Kidney epithelial cell (primary cell): ENCODE measurements at places on chromosomes 7 and 10. TPM values are rescaled to one million over a fixed set of nuclear protein-coding genes. Genes with fewer than 3 reads are reported as not detected.

Gene DNMBP
- 15.3 and 16.5 TPM in 2 replicates for total RNA-seq

Gene NACAD
- 4.9 and 6.9 TPM in 2 replicates for total RNA-seq

Gene ORC5
- total RNA-seq = 16.7 and 17.6 TPM in 2 replicates

Gene TRAPPC14
- 10.4 and 23.1 TPM in 2 replicates for total RNA-seq

Gene NCOA4
- total RNA-seq = 123 and 131 TPM in 2 replicates

GRCh38 chr7:23942032-23942431, 232.0 kb downstream of the STK31 start:
- no peak for DNase-seq

GRCh38 chr7:50411332-50411731, 38.8 kb downstream of the FIGNL1 start:
- no peak for DNase-seq

- DNase-seq = no peak
Observed at GRCh38 chr7:112556633-112557032, 75.8 kb downstream of the LSMEM1 start.

DNA sequence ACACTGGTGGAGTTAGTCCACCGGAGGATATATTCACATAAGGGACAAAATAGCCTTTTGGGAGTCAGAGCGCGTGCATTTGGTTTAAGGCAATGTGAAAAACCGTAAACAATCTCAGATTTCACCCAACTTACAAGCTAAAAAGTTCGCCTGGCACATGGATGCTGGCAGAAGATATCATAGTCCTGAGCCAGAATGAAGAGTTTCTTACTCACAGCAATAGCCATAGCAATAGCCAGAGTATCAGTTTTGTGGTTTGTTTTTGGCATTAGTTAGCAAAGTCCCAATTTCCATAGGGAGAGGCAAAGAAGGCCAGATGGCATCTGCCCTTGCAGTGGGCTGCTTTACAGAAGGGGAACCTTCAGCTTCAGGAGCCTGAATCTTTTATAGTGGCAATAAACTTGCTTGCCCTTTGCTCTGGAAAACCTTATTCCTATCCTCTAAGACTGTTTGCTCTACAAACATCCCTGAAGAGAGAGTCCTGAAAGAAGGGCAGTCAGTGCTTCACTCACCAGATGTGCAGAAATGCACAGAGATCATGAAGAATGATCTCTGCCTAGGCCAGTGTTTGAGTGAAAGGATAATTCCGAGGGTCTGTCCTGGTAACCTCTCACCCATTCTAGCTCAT, 28.7 kb upstream of the RSBN1L start:
- DNase-seq = no peak

GRCh38 chr7:97198596-97198995, 81.1 kb downstream of the SDHAF3 start:
- DNase-seq = no peak

GRCh38 chr10:69426376-69426727, 9.6 kb upstream of the TACR2 start:
- no peak for DNase-seq

- no peak for DNase-seq
Observed at GRCh38 chr10:69366738-69367137, 50.0 kb downstream of the TACR2 start.

- DNase-seq = no peak
Observed at GRCh38 chr10:24616536-24616935, 107.2 kb downstream of the ARHGAP21 start.

- DNase-seq = no peak
Observed at GRCh38 chr7:124769136-124769535, 3.5 kb upstream of the GPR37 start.

DNA sequence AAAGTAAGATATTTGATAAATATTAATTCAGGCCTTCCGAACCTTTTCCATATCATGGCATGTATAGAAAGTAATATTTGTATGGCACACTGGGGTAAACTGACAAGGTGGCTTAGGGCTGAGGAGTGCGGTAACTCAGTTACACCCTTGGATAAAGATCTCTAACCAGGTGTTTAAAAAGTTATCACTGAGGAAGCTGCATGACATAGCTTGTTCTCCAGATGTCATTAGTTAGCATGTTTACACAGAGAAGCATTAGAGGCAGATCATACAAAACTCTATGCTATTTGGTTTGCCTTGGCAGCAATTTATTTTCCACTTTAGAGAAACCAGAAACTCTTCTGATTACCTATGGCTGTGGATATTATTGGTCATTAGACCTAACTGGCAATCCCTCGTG, 118.2 kb downstream of the ST7 start:
- no peak for DNase-seq

DNA sequence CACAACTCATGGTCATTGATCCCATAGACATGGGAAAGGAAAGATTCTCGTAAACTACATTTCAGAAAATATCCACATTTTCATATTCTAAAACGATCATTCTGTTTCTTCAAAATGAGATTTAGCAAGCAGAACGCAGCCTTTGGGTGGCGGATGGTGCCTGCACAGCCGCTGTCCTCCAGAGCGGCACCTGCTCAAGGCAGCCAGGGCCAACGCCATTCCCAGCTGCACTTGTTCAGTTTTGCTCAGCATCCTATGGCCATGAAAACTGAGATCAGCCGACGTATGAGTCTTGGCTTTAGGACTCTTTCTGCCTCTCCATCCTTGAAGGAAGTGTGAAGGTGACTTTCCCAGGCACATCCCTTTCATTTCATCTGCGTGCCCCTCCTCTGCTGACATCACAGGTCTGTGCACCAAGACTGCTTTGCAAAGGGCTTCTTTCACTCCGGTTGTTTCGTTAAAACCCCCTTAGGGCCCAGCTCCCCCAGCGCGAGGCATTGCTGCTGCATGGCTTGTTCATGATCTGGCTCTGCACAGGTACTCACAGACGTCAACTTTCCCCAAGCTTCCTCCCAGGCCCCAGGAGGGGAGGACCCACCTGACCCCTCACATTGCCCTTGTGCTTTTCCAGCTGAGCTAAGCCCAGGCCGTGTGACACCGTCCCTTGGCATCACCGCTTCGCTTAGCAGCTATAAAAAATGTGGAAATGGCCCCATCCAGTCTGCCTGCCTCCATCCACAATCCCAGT, 37.2 kb downstream of the TCERG1L start:
- no peak for DNase-seq

GRCh38 chr10:100741378-100742075, 3.9 kb upstream of the PAX2 start:
- DNase-seq = no peak

DNA sequence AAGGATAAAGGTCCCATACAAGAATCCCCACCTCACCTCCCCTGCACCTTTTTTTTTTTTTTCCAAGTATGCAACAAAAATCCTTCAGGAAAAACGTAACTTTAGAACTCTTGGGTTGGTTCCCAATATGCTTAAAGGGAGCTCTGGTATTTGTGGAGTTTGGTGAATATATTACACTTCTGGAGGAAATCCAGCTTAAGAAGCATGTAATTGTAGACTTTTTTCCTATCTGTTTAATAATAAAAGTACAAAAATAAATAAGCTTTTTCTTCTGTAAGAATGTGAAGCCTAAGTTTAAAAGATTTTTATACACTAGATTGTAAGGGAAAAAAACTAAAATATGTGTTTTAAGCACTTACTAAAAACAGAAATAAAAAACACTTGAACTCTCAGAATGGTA, 102.3 kb downstream of the SORBS1 start:
- DNase-seq = no peak

GRCh38 chr10:53619671-53620070, 847.1 kb upstream of the MBL2 start:
- no peak for DNase-seq

GRCh38 chr7:151351027-151351426, 9.4 kb downstream of the NUB1 start:
- DNase-seq = no peak

- no peak for DNase-seq
Observed at GRCh38 chr10:56091872-56092271, 269.2 kb downstream of the ZWINT start.

DNA sequence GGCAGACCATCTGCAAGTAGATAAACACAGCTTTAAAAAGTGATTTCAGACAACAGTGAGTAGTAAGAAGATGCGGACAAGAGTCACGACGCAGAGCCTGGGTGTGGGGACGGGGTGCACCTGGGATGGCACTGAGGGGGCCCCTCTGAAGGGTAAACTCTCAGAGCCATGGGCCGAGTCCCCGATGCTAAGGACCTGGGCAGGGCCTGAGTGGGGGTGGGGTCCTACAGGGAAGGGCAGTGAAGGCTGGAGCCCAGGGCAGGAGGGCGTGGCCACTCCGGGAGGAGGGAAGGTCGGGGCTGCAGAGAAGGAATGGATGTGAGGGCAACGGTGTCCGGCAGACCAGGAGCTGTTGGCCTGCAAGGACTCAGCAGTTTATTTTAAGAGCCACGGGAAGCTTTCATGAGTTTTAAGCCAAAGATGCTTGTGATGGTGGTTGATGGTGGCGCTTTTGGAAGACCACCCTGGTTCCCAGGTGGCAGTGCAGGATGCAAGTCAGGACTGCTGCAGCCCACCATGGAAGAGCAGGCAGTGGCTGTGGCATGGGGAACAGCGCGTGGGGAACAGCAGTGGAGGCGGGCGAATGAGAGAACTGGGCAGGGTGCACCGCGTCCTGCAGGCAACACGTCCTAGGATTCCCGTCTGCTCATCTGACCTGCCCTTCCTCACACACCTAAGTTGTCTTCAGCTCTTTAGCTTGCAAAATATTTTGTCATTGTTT, 296.8 kb downstream of the DNAJB6 start:
- DNase-seq = no peak

GRCh38 chr10:73897693-73898092, 13.2 kb upstream of the PLAU start:
- no peak for DNase-seq

DNA sequence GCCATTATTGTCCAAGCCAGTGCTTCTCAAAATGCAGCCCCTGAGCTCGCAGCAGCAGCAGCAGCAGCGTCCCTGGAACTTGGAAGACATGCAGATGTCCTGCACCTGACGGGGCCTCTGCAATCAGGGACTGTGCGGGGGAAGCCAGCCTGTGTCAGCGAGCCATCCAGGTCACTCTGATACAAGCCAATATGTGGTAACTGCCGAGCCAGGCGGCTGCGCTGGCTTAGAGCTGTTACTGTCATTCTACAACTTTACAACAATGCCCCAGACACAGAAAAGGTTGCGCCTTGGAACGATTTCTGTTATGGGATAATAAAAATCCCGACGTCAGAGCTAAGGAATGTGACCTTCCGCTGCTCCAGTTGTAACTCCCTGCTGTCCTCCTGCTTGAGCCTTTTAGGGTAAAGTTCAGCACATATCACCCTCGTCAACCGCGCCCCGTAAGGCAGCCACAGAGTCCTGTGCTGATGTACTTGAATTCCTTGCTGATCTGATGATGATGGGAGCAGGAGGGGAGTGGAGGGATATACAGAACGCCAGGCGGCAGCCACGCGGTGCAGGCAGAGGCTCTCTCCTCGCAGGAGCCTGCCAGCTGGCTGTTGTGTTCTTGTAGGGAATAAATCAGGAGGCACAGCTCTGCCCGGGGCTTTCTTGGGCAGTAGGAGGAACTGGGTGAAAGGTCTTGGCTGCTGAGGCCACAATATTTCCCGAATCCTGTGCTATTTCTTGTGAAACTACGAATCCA, 20.0 kb upstream of the CRYGN start:
- DNase-seq = peak; percentile 73

DNA sequence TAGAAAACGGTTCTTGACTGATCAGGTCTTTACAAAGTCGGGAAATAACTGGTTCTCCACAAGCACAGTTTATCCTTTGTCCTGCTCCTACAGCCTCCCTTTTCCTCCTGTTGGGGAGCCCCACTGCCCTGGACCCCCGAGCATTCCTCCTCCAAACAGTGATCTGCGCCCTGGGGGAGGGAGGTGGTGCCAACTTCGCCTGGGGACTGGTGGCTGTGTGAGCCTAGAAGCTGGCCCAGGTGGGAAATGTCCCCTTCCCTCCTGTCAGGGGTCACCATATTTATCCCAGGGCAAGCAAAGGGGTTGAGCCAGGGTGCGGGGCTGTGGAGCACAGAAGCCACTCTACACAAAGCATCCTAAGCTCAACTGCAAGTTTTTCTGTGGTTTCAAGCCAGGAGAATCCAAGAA, 5.2 kb downstream of the HMX3 start:
- DNase-seq = no peak

- DNase-seq = no peak
Observed at GRCh38 chr10:14438576-14438975, 107.9 kb upstream of the FRMD4A start.

GRCh38 chr10:96341219-96342182, 17.3 kb downstream of the OPALIN start:
- DNase-seq = no peak

GRCh38 chr10:77849039-77849664, 77.4 kb downstream of the DLG5 start:
- no peak for DNase-seq

DNA sequence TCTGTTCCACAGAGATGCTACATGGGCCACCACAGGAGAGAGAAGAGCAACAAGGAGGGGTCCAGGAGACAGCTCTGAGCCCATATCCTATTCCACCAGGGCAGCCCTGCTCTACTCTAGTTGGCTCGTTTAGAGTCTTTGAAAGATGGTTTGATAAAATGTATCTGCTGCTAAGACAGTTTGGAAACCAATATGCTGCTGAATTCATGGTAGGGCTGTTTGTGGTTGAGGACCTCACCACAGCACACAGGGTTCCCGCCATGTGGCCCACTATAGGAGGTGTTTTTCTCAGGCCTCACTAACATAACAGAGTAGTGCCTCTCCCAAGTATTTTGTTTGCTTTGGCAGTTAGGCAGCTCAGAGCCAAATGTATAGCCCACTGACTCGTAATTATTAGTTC, 35.8 kb upstream of the ZC3HAV1L start:
- no peak for DNase-seq

- DNase-seq = no peak
Observed at GRCh38 chr7:121515630-121516401, 119.7 kb upstream of the FAM3C start.

DNA sequence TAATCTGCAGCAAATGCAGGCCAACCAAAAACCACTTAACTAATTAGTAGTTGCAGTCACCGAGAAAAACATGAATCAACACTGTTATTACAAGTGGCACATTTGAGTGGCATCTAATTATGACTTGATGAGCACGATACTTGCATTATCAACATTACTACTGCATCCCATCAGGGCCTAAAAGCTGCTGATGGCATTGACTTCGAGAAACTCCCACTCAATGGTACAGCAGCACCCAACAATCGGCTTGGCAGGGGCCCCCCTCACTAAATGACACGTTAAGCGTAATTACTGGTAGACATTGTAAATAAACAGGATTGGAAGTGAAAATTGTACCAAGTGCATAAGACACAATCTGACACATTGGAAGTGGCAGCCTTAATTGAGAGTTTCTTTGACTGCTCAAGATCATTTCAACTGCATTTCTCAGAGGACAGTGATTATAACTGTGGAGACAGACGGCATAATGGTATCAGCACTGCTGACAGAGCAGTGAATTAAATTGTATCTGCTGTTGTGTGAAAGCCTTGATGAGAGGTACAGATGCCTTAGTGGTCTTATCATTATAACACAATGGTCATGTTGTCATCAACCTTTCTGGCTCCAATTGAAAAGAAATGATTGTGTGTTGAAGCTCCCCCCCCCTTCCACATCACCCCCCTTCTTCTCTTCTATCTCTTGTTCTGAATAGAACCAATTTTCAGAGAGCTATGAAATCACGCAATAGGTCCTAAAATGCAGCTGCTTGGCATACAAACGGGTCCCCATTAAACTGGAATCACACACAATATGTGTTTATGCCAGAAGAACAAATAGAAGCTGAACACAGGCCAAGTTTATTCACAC, 43.4 kb downstream of the SHTN1 start:
- no peak for DNase-seq
